AG08395 (cell line): ENCODE measurements at places on chromosomes 6 and 20.
A peak's percentile ranks its signal among the peaks of the same experiment; 100 is the strongest.

DNA sequence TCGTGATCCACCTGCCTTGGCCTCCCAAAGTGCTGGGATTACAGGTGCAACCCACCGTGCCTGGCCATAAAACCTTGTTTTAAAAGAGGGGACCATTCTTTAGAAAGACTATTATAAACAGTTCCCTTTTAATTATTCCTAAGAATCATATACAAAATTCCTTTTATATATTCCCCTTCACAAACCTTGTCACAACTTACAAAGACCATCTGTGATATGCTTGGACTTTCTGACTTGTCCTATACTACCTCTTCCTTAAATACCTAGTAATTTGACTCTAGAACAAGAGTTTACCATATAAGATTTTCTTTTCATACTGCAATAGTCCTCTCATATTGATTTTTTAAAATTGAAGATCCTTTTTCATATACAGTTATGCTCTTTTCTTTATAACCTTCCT, 135.8 kb upstream of the PRSS16 start:
- DNase-seq, result no peak

- peak; percentile 66 for DNase-seq
Observed at GRCh38 chr6:130760006-130760405, 67.2 kb upstream of the SMLR1 start.

DNA sequence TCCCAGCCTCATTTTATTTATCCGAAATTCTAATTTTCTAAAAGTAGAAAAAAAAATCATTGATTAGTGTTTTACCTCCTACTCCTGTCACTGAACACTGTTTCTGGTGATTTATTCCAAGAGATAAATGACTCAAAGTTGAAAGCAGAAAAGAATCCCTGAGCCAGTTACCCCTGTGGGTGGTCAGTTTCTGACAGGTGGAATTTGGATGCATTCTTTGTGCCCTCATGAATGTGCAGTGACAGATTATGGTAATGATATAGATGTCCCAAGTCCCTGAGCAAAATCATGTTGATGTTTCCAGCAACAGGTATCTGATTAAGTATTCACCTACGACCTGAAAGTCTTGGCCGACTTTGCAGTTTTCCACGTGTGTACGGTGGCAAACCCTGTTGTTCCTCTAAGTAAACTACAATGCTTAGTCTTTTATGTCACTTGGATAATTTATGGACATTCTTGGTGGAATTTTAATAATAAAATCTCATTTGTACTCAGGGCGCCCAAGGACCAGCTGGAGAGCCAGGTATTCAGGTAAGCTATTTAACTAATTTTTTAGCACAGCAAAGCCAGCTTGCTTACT, 153.6 kb downstream of the COL9A1 start:
- no peak for DNase-seq

- DNase-seq, result no peak
Observed at GRCh38 chr6:30707281-30707850, 9.7 kb downstream of the MDC1 start.

GRCh38 chr6:7106752-7107577, 796 bp upstream of the RREB1 start:
- peak; percentile 60 for DNase-seq

GRCh38 chr6:25351485-25351884, 72.3 kb downstream of the CARMIL1 start:
- DNase-seq, result no peak

GRCh38 chr20:39338469-39339376, 376.6 kb downstream of the DHX35 start:
- DNase-seq, result no peak

- no peak for DNase-seq
Observed at GRCh38 chr20:61448386-61448785, 196.3 kb downstream of the CDH4 start.

DNA sequence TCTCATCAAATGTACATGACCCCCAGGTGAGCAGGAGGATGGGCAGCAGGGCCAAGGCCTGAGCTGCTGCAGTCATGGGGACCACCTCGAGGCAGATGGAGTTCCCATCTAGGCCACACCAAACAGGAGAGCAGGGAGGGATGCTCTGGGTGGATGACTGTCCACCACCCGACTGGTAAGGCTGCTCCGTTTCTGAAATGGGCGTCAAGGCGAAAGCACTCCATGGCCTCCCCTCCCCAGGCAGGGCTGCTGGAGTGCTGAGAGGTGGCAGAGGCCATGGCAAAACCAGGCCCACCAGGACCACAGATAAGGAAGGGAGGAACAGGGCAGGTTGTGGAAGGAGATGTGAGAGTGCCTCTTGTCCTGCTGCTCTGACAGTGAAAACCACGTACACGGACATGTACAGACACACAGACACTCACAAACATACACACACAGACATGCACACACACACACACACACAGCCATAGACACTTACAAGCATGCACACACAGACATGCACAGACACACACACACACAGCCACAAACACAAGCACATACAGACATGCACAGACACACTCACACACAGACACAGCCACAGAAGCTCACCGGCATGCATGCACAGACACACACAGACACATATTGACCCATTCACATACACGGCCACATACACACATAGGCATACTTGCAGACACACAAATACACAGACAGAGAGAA, 93.2 kb downstream of the PSMG4 start:
- DNase-seq, result no peak

GRCh38 chr6:167093922-167094432, 28.9 kb upstream of the CCR6 start:
- no peak for DNase-seq

DNA sequence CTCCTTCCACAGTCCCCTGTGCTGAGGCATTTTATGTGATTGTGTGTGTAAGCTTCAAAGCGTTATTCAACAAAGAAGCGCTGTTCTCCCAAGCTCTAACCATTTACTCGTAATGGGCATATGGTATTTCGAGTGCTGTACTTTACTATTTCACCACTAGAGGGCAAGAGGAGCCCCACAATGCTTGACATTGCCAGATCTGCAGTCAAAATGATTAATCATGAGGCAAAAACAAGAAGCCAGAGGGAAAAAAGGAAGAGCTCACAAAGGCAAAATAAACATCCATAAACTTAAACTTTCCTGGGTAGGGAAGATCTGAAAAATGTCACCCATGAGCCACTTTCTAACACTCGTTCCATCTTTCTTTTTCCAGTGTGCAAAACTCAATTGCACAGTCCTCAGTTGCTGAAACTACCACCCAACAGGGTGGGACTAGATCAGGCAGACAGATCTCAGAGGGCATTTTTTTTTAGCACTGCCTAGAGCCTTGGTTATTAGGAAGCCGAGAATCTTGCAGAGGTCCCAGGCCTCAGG, 215.0 kb upstream of the PLCB4 start:
- peak; percentile 78 for DNase-seq

DNA sequence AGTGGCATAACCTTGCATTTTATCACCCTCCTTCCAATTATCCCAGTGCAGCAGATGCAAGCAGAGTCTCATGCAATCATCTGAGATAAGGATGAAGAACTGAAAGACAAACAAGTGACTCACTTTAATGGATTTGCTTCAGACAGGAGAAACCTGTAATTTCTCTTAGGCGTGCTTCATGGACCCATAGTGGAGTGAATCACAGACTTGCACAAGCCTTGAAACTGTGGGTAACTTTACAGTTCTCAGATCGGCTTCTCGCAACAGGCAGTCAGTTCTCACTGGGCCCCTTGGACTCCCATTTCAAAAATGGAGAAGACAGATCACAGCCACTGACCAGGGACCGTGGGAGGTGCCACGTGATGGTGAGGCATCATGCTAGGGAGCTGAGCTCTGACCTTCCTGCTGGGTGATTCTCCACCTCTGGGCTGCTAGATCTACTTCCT, at the start of gene ADGRF4:
Gene ADGRF4, plus strand, starts transcription at position 239 of the 446 bp plus-strand sequence. CDS start 8,666 bp downstream, outside the sequence.
- no peak for DNase-seq

DNA sequence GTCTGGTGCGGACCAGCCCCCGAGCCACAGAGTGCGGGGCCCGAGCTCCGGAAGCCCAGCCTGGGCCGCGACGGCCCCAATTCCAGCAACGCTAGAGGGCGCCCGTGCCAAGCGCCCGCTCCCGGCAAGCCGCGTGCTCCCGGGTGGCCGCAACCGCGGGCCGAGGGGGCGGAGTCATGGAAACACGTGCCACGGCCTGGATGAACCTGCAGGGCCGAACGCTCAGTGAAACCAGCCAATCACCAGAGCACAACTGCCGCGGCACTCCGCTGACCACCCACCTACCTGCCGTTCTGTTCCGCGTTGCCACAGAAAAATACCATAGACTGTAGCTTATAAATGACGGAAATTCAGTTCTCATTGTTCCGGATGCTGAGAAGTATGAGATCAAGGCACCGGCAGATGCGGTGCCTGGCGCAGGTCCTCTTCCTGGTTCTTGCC, 85.7 kb upstream of the FOXC1 start:
- peak; percentile 70 for DNase-seq

DNA sequence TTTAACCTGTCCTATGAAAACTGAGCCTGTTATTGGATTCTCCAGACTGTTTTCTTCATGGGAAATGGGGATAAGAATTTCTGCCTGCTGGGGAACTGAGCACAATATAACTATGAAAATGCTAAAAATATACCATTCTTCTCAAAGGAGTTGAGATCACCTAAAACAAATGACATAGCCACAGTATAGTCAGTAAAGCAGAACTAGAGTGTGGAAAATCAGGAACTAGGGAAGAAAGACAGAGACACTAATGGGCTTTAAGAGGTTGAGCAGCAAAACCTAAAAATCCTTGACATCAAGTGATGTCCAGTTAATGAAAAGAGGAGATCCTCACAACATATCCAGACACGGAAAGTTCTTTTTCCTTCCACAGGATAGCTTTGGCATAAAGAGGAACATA, 215.7 kb upstream of the CST7 start:
- DNase-seq, result no peak

DNA sequence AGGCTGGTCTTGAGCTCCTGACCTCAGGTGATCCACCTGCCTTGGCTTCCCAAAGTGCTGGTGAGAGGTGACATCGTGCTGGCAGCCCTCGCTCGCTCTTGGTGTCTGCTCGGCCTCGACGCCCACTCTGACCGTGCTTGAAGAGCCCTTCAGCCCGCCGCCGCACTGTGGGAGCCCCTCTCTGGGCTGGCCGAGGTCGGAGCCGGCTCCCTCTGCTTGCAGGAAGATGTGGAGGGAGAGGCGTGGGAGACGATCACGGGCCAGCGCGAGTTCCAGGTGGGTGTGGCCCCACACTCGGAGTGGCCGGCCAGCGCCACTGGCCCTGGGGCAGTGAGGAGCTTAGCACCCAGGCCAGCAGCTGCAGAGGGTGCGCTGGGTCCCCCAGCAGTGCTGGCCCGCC, 48.1 kb downstream of the ZBTB9 start:
- DNase-seq, result no peak

- peak; percentile 41 for DNase-seq
Observed at GRCh38 chr6:43009124-43009523, 4.6 kb downstream of the MEA1 start.

DNA sequence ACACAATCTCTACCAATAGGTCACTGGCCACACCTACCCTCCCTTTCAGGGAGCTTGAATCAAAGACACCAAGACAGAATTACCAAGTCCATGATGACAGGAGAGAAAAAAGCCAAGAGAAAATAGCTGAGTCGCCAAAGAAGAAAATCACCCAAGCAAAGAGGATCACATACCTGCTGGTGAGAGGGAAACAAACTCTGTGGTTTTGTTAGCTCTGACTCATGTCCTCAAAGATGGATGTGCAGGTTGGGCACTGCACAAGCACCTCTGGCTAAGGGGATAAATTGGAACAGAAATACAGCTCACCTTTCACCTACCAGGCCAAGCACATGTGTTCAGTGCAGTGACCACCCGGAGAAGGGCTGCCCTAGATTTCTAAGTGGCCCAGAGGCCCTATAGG, 114.8 kb downstream of the TFAP2A start:
- no peak for DNase-seq

- no peak for DNase-seq
Observed at GRCh38 chr20:58755062-58755697, 62.6 kb downstream of the NPEPL1 start.

GRCh38 chr6:39889229-39889628, 45.0 kb downstream of the MOCS1 start:
- DNase-seq, result no peak

DNA sequence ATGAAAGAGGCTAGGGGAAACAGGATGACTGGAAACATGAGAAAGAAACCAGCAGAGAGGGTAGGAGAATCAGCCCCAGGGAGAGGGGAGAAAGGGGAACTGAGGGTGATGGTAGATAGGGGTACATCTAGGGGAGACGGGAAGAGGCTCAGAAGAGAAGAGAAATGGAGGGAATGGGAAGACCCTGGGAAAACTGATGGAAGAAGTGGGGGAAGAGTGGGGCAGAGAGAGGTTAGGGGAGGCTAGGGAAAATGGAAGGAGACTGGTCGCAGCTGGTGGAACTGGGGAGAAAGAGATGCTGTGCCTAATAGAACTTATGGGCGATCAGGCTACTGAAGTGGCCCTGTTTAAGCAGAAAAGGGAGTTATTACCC, 548 bp downstream of the PROCR start:
- DNase-seq, result peak; percentile 13

- peak; percentile 66 for DNase-seq
Observed at GRCh38 chr6:16747232-16748024, 13.8 kb downstream of the ATXN1 start.

GRCh38 chr6:93222071-93222851, 197.1 kb downstream of the EPHA7 start:
- no peak for DNase-seq

DNA sequence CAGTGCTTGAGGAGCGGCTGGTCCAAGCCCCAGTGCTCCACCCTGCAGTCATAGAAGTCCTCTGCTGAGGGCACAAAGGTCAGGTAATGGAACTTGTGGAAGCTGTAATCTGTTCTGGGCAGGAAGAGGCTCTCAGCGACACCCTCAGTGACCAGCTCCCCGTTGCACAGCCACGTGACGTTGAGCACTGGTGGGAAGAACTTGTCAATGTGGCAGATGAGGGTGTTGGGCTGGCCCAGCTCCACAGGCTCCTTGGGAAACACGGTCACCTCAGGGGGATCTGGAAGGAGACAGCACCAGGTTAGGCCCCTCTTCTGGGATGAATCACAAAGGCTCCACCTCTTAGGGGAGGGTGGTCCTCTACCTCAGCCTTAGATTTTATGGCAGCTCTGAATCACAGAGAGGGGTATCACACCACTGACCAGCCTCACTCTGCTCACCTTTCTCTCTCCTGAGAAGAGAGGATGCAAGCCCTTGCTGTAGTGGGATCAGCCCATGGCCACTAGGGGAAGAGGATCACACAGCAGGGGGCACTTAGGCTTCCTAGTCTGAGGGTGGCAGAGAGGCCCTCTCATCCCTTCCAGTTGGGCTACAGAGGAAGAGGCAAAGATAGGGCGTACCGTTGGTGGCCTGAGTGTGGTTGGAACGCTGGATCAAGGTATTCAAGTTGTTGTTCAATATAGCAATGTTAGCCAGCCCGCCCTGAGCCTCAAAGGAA, 4.3 kb downstream of the HLA-DPA1 start:
- DNase-seq, result no peak

DNA sequence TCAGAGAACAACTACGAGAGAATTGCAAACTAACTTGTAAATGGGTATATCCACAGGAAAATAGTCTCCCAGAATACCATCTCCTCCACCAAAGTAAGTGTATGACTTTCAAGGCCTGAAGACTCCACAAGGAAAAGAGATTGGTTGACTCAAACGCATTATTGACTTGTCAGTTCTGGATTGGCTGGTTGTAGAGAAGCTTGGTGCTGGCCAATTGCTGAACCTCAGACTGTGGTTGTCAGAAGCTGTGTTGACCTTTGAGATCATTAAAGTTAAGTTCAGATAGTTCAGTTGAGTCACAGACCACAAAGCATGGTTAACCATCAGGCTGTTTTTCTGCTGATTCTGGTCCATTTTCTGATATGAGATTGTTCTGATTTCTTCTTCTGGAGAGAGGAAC, 388.3 kb downstream of the BMP2 start:
- DNase-seq, result no peak
